NT2/D1 (cell line): ENCODE measurements at places on chromosomes 12 and 14.

DNA sequence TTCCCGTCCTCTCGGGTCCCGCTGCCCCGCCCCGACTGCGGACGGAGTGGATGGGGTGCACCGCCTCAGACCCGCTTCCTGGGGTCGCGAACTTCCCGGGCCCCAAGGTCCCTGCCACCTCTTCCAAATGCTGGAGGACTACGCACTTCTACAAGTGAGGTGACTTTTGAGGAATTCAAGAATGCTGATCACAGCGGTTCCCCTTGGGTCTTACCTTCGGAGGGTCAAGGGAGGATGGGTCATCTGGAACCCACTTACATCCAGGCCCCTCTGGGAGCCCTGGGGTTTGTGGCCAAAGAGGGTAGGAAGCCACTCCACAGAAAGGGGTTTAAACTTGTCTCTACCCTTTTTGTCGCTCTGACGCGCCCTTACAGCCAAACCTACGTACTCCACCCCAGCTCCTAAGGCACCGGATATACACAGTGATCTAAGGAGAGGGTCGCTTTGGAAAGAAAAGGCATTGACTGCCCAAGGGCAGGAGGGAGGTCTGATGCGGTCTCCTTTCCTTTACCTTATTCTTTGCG lies 532 bp upstream of the PRKD1 start:
- no peak for DNase-seq

- no peak for DNase-seq
These were observed 453.9 kb upstream of the MGAT4C start for GRCh38 chr12:86710109-86710508.

DNA sequence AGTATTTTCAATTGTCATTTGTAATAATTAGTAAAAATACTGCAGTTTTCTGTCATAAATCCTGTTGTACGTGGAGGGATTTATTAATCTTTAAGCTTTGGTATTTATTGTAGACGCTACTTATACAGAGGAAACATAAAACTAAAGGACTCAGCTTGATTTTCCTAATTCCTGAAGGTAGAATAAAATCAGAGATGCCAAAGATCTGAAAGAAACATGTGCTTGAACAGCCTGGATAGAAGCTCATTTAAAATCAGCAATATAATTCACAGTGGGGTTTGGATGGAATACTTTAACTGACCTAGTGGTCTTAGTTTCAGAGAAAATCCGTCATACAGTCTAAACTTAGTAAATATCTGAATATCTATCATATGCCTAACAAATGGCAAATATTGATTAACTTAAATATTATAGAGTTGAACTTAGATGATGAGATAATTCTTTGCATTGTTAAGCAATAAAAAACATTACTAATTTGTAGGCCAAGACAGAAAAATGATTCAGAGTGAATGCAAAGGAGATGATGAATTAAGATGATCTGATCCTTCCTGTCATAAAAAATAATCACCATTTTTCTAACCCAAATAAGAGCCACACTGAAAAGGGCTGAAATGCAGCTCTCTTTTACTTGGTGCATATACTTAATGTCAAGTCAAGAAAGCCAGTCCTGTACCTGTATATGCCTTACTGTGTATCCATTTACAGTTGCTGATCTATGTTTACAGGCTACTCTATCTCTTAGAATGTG lies 397.1 kb upstream of the DCN start:
- no peak for DNase-seq

DNA sequence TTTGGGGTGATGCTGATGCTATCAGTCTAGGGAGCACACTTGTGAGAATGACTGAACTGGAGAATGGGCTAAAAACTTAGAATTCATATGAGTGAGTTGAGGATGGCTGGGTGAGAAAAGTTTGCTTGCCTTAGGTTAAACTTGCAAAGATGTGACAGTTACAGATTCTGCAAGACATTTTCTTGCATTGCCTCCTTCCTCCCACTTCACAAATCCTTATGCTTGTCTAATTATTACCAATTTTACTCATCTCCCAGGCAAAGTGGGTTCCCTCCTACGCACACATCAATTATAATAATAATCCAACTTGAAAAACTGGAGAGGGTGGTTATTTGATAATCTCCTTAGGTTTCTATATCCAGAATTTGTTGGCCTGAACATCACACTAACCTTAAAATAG lies 50.9 kb downstream of the ATP2B1 start:
- no peak for DNase-seq

DNA sequence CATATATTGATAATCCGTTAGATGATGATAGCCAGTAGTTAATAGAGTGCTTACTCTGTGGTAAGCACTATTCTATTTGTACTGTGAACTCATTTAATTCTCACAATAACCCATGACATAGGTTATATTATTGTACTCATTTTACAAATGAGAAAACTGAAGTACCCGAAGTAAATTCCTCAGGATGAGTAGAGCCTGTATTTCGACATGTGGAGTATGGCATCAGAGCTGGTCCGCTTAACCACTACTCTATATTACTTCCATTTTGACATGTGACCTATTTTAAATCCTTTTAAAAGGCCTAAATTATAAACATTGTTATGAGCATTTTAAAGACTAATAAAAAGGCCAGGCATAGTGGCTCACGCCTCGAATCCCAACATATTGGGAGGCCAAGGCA lies 8.0 kb upstream of the RAP1B start:
- DNase-seq, result no peak

GRCh38 chr12:107859367-107859766 lies 84.9 kb downstream of the ASCL4 start:
- DNase-seq, result no peak

DNA sequence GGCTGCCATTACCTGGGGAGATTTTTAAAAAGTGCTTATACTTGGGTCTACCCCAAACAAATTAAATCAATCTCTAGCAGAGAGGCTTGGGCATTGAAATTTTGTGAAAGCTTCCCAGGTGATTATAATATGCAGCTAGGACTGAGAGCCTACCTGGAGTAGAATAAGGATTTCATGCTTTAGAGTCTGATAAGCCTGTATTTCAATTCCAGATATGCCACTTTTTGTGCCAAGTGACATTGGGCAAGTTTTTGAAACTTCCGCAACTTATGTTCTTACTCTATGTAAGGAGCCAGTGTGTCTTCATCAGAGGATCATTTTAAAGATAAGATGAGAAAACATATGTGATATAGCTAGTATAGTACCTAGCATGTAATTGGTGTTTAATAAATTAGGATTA lies 159.8 kb upstream of the LRIG3 start:
- no peak for DNase-seq

GRCh38 chr12:30859226-30859625 lies 67.3 kb upstream of the TSPAN11 start:
- no peak for DNase-seq

GRCh38 chr14:89179891-89180404 lies 237.1 kb downstream of the FOXN3 start:
- DNase-seq, result no peak

DNA sequence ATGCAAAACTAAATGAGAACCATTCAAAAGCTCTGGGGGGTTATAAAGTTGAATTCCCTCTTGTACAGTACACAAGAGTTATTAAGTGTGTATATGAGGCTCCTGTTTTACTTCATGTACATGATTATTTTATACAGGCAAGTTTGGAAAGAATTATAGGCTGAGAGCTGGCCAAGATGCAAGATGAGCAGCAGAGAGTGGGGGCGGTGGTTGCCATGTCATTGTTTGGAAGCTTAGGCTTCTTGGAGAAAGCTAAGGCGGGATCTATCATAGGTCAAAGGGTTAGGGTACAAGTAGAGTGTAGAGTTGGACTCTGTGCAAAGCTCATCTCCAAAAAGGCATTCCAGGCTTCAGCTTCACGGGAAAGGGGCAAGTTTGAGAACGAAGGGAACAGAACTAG lies 297.1 kb upstream of the TBX3 start:
- DNase-seq, result no peak
